ENCODE measurements at places on chromosomes 12 and 14.

- DNase-seq, result no peak
These were observed 154.7 kb downstream of the APAF1 start for GRCh38 chr12:98799822-98800221.

- no peak for DNase-seq
These were observed 615.4 kb upstream of the MIS18BP1 start for GRCh38 chr14:45868377-45868776.

- DNase-seq, result no peak
These were observed 96.4 kb downstream of the LRRC74A start for GRCh38 chr14:76922584-76922983.

GRCh38 chr14:103735815-103736545 is 20.4 kb downstream of the ZFYVE21 start:
- DNase-seq, result no peak

DNA sequence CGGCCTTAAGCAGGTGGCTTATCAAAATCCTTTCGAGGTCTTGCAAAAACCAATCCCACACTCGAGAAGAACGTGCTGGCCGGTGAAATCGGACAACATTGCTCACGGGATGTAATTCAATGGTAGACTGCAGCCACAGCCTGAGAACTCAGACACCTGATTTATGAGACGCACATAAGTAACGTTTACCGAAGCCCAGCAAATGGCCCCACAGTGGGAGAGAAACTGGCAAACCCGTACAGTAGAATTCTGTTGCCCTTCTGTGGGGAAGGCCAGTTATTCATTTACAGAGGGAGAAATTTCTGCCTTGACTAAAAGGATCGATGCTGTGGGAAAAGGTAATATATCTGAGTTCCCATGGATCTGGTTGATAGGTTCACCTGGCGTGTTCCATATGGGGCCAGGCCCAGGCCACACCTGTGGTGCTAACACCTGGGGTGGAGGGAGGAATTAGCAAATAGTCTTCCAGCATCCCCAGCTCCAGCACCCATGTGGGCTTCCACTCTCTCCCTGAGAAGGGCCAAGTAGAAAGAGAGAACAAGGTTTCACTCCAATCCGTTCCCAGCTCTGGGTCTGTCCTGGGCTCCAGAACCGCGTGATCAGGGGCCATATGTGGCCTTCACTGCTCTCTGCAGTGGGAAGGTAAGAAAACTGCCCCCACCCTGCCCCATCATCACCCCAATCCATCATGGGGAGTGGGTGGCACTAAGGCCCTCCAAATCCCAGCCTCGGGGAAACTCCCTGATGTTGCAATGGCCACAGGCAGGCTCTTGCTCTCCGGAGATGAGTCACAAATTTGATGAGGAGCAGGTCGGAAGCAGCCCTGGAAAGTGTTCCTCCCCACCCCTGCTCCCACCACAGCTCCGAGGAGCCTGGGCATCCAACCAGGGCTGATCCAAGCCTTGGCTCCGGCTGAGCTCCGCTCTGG is 12.7 kb downstream of the BDKRB1 start:
- DNase-seq, result no peak

DNA sequence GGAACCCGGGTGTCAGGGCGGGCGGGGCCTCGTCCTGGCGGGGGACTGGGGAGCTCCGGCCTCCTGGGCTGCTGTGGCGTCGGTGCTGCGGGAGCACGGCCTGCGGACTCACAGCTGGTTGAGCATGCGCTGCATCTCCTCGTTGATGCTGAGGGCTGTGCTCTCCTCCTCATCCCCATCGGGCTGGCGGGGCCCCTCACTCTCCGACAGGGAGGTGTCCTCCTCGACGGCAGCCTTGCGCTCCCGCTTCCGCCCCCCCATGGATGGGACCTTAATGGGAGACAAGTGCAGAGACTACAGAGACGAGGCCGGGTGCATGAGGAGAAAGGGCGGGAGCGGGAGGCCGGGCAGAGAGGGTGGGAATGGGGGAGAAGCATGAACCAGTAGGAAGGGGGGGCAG is 7.3 kb downstream of the IFFO1 start:
- no peak for DNase-seq

GRCh38 chr12:101238306-101238705 is 28.3 kb upstream of the SLC5A8 start:
- DNase-seq, result no peak

DNA sequence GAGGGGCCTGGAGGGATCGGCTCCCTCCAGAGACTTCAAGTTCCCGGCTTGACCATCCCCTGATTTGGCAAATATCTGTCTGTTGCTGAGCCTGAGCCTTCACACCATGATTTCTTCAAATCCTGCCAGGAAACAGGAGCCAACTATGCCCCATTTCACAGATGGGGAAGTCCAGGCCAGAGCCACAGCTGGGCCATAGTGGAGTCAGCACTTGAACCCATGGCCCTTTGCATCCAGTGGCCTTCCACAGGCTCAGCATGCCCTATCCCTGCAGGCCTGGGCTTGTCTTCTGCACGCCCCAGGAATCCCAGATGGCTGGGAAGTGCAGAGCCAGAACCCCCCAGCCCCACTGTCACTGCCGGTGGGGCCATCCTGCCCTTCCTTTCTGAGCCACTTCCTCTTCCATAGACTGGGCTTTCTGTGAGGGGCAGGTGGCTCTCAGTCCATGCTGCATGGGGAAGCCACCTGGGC is 44.9 kb downstream of the CYP46A1 start:
- no peak for DNase-seq

DNA sequence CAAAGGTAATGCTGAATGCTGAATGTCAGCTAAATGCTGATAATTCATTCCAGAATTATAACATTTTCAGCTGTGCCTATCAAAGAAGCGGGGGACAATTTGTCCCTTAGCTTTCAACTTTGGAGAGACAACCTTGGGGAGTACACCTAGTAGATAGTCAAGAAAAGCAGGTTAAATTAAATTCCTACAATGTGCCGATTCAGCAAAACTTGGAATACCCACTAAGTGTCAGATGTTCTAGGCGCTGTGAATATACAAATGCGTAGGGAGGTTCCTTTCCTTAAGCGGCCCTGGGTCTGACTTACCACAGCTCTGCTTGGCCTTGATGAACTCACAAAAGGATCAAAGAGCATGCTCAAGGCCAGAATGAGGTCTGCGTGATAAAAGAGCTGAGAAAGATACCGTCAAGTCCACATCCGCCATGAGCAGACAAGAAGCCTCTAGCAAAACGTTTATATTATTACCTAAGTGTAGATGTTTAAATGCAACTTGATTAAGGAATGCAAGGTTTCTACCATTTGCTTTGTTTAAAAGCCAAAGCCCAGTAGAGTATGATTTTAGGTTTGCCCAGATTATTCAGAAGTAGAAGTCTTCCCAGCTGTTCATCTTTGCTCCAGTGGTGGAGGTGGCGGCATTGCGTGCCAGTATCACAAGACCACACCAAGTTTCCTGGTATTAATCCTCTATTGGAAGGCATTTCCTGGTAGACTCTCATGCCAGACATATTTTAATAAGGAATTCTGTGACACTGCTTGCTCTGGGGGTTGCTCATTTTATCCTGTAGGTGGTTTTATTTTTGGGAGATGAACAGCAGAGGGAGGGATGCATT is 368.6 kb downstream of the DPF3 start:
- DNase-seq, result no peak

DNA sequence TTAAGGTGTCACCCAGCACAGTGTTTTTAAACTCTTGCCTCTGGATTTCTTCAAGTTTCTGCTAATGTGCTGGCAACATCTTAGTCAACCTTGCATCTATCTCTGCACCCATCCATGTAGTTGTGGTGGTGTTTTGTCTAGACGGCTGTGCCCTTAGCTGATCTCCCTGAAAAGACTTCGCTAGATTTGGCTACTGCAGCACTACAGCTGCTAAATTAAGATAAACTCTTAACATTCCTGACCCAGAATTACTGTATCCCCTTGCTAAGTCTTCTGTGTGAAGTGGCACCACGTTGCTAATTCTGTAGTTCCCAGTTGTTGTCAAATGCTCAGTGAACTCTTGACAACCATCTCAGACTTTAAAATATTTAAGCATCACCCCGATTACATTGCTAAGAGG is 66.8 kb downstream of the SRGAP1 start:
- no peak for DNase-seq

GRCh38 chr14:90301668-90302090 is 30.1 kb downstream of the NRDE2 start:
- no peak for DNase-seq

DNA sequence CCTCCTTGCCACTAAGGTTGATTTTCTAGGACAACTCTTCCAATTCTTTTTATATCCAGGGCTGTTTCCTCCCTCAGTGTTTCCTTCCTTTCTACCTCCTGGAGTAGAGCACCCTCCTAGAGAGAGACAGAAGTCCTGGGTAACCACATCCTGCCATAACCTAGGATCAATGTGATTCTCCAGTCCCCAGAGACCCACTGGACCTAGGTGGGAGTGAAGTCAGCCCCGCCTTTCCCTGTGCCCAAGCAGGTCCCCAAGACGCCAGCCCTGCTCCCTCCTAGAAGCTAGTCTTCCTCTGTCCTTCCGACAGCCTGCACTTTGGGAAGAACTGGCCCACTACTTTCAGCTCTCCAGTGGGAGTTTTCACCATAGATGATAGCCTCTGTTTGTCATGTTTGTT is 166.8 kb upstream of the PLEKHG7 start:
- DNase-seq, result no peak

DNA sequence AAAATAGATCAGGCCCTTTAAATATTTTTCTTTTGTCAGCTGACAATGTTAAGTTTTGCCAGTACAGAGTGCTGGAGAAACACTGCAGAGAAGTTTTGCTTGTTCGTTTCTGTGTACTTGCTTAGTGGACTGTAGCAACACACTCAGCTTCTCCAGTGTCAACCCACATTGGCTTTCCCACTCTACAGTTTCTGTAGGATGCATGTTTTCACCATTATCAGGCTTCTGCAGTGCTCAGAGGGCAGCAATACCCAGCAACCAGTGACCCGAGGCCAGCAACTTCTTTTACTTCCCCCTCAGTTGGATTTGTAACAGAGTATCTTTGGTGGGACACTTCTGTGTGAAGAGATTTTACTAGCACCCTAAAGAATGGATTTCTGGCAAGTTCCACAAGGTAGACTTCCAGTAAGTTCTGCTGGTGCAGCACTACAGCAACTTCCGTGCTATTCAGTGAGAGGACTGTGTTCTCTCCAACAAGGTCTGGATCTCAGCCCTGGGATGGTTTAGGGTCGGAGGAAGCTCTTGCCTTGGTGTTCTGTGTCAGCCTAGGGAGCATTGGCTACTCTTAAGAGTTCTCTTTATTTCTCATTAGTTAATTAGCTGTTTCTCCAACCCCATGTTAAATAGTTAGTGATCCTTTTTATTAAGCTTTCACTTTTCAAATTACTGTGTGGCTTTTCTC is 70.4 kb downstream of the FUT8 start:
- DNase-seq, result no peak

- DNase-seq, result no peak
These were observed 8.8 kb upstream of the HEBP1 start for GRCh38 chr12:13008741-13009380.

- DNase-seq, result no peak
These were observed 161.7 kb downstream of the SLC15A4 start for GRCh38 chr12:128662101-128662500.

- no peak for DNase-seq
These were observed 2.3 kb upstream of the NOP2 start for GRCh38 chr12:6570264-6570887.

DNA sequence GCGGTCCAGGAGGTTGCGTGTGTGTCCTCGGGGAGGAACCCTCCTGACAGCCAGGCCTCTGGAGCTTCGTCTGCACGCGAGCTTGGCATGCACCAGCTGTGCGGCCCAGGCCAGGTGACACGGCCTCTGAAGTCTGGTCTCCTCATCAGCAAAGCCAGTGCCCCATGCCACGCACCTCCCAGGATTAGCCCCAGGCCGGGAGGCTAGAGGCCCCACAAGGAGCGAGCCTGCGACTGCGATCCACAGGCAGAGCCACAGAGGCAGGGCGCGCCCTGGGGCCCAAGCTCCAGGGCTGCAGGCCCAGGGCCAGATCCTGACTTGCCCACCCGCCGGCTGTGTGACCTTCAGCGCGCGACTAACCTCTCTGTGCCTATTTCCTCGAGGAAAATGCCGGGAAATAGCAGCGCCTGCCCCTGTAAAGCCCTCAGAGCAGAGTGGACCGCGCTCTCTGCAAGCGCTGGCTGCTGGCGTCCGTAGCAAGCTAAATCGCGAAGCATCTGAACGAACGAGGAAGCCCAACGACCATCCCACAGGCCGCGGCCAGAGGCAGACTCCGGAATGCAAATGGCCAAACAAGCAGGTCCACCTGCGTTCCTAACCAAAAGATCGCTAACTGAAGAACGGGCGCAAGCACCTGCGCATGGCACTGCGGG is 492 bp upstream of the BTBD6 start:
- DNase-seq, result no peak

DNA sequence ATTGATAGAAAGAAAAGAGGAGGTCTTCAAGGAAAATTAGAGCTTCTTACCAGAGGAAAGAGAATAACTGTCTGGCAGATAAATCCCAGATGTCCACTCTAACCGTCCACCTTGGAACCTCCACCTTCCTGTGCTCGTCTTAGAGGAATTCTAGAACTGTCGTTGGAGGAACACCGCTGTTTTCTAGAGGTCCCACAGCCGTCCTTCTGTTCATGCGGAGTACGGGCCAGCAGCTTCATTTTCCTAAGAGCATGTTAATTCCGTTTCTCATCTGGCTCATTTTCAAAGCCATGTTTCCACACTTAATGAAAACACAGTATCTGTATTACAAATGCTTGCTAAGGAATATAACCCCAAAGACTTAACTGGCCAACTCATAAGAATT is 107.9 kb upstream of the ESRRB start:
- DNase-seq, result no peak

- no peak for DNase-seq
These were observed 133.4 kb downstream of the KICS2 start for GRCh38 chr12:64088431-64089349.

DNA sequence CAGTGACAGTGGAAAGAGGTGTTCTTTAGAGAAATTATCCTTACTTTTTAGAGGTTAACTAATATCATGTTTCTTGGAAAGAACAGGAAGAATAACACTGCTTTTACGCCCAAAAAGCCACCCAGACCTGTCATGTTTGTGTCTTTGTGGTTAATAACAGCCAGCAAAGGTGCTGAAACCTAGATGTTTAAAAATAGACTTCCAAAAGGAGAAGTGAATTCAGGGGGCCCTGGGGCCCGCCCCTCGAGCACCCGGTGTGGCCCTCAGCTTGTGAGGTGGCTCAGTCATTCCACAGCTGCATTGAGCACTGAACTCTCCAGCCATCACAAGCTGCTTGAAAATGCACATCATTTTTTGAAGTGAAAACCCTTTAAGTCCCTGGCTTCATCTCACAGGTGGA is 20.8 kb upstream of the AMN start:
- peak; percentile 29 for DNase-seq

DNA sequence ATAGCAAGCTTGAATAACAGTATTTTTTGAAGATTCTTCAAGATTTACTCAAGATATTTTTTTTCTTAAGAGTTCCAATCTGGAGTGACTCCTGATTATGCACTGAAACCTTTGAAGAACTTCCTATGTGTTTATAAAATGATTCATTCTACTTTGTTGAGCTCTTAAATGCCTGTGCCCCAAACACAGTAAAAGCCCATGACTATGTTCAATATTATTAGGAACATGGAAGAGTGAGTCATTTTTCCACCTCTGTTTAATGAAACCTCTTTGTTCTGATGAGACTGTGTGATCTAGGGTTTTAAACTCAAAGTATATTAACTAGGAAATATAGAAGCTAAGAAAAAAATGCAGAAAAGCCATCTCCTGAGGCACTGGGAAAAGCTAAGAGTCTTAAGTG is 415.0 kb upstream of the FBXO33 start:
- no peak for DNase-seq

Data from KG1 (cell line).